ENCODE measurements at places on chromosomes 2 and 18.

- no peak for DNase-seq
Observed at GRCh38 chr2:71451705-71452104, 1.7 kb upstream of the DYSF start.

DNA sequence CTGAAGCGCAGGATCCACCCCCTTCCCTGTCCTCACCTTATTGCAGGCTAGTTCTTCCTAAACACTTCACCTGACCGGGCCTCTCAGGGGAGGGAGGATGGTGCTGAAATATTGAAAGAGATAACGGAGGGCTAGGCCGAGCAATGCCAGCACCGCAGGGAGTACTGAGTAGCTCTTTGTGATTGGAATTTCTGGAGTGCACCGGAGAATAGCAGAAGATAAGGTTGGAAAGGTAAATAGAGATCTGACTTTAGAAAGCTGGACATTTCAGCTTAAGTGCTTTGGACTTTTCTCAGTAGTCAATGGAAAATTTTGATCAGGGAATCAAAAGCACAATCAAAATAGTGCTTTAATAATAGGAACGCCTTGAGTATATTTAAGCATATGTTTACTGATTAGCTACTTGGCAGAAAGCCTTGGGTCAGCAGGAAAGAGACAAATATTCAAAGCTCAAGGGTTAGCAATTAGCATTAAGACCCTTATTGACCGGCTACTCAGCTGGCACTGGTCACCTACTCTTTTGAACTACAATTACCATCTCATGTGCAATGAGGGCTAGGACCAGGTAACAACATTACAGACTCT lies 142.9 kb upstream of the NDUFV2 start:
- no peak for DNase-seq

GRCh38 chr2:231483398-231484329 lies 19.4 kb upstream of the NCL start:
- DNase-seq, result peak; percentile 18

GRCh38 chr2:230953845-230954244 lies 28.8 kb upstream of the GPR55 start:
- DNase-seq, result no peak

DNA sequence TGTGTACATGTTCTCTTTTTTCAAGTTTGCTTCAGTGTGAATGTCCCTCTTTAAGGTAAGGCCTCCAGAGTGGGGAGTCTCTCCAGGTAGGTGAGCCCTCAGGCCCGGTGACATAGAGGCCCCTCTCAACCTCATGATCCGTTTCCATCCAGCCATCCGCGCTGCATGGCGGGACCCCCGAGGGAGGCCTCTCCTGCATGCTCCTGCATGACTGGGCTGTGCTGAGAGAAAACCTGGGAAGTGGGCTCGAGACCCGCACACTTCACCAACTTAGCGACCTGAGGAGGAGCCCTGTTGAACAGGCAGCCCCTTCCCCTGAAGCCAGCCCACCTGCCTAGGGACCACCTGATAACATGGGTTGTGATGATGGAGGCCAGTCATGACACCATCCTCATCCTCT lies 131.3 kb upstream of the EPAS1 start:
- DNase-seq, result no peak

DNA sequence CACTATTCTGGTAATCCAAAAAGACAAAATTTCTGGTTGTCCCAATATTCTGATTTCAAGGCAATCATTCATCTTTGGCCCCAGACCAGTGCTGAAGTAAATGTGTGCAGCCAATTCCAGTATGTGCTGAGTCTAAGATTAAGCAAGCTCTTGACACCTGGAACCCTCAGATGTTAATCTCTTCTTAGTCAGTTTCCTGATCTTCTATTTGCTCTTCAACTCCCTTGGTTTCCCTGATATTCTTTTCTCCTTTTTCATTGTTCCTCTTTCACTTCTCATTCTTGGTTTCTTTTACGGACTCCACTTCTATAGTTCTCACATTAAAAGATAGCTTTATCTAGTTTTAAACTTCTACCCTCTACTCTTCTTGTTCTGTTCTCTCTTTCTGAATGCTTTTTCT lies 445.7 kb upstream of the FANCL start:
- DNase-seq, result no peak

- DNase-seq, result no peak
Observed at GRCh38 chr18:28065031-28065792, 111.7 kb downstream of the CDH2 start.

GRCh38 chr18:61939046-61939674 lies 46.4 kb upstream of the RNF152 start:
- DNase-seq, result no peak

DNA sequence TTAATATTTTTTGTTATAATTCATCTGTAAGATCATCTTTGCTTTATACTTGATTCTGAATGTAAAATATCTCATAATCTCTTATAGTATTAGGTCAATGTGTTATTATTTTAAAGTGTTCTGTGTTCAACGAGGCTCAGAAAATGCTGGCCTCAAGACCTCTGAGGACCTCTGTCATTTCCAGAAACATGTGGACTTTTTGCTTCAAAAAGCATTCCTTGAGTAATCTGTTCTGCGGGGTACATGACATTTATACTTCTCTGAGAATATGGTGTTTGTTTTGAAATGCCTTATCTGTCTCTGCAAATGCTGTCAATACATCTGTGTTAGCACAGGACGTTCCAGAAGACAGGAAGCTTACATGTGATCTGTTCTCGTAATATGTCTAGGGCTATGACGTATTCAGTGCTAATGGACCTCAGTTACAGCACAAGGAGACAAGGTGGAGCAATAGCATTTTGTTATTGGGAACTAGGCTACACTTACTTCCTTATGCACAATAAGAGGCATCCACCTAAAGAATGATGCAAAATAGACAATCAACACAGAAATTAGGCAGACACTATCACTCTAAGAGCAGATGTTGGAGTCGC lies 37.6 kb upstream of the IL1RL1 start:
- DNase-seq, result no peak

- peak; percentile 94 for DNase-seq
Observed at GRCh38 chr18:47594621-47595086, 335.8 kb downstream of the SMAD2 start.
